ENCODE measurements at places on chromosomes 7 and 10.

DNA sequence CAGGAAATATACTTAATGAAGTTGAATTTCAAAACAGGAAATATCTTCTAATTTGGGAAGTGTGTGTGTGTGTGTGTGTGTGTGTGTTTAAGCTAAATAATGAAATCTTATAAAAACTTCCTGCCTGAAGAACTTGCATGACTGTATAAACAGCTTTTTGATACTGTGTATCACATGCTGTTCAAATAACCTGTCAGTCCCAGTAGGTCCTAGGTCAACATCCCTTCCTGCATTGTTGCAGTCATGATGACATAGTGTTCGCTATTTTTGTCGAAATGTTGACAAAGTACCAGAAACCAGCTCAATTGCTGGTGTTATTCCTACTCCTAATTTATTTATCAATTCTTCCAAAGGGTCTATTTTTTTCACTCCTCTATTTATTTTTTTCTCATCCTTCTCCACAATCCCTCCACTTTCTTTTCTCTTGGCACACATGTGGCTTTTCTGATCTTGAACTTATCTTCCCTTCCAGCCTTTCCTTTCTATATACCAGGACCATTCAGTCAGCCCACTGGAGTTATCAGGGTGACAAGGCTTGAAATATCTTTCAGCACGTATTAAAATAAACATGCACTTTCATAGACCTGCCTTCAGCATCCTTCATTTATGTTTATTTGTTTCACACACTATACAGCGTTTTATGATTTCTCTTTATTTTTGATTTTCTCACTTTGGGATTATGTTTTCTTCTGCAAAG, 115.8 kb downstream of the PLXDC2 start:
- DNase-seq, result no peak

GRCh38 chr10:27865221-27865635, 119.6 kb upstream of the MKX start:
- DNase-seq, result no peak

- no peak for DNase-seq
Observed at GRCh38 chr10:130340816-130341215, 204.6 kb downstream of the GLRX3 start.

DNA sequence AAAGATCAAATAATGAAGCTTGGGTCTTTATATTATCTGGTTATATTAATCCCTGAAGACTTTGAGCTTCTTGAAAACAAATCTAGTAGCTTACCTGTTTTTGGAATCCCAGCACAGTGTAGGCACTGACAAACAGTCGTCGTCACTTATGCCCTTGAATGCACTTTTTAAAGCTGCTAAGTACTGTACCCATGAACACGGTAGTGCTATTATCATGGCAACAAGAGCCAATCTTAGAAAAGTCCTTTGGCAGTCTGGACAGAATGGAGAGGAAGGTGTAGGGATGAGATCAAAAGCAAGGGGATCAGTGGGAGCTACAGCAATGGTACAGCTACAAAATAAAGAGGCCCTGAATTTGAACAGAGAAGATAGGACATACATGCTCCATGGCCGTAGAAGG, 9.4 kb downstream of the SLC25A13 start:
- no peak for DNase-seq

GRCh38 chr10:52517012-52517411, 202.9 kb downstream of the DKK1 start:
- DNase-seq, result no peak

- no peak for DNase-seq
Observed at GRCh38 chr10:78802866-78803265, 265.9 kb upstream of the ZMIZ1 start.

GRCh38 chr10:114307731-114308130, 68.7 kb downstream of the VWA2 start:
- DNase-seq, result no peak

DNA sequence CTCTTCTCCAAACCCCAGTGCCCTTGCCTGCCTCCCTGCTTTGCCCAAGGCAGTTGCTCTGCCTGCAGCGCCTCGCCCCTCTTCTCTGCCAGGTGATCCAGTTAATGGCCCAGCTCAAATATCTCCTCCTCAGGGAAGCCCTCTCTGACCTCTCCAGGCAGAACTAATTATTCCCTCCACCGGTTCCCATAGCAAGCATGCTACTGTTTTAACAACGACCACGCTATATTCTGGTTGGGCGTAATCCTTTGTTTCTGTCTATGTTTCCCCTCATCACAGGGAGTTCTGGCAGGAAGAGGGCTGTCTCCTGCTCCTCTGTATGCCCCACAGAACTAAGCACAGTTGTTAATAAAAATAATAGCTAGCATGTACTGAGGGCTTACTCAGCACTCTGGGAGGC, 36.8 kb upstream of the R3HCC1L start:
- DNase-seq, result no peak

- DNase-seq, result no peak
Observed at GRCh38 chr7:50783801-50784507, 1.3 kb upstream of the GRB10 start.

GRCh38 chr7:31853380-31853779, 166.4 kb downstream of the PPP1R17 start:
- no peak for DNase-seq

- DNase-seq, result no peak
Observed at GRCh38 chr10:1600861-1601260, 136.5 kb downstream of the ADARB2 start.

- DNase-seq, result no peak
Observed at GRCh38 chr10:100612601-100613595, 77.2 kb downstream of the HIF1AN start.

DNA sequence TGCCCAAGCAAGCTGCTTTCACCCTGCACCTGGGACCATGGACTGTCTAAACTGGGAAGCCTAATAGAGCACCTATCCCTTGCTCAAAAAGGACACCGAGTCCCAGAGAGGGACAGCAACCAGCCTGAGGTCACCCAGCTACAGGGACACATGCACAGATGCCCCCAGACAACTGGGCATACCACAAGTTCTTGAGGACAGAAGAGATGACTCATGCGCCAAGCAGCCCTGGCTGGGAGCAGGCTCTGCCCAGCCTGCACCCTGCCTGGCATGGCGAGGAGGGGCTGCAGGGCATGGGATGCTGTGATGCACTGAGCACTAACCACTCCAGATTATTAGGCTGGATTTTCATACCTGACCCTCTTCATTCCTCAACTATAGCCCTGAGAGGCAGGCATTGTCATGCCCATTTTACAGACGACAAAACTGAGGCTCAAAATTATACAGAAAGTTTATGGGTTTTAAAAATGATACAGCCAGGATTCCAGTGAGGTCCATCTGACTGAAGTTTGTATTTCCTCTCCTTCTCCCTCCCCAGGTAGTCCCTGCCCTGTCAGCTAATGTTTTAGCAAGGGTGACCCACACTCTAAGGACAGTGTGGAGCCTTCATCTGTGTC, 289.3 kb upstream of the ZMIZ1 start:
- DNase-seq, result no peak

DNA sequence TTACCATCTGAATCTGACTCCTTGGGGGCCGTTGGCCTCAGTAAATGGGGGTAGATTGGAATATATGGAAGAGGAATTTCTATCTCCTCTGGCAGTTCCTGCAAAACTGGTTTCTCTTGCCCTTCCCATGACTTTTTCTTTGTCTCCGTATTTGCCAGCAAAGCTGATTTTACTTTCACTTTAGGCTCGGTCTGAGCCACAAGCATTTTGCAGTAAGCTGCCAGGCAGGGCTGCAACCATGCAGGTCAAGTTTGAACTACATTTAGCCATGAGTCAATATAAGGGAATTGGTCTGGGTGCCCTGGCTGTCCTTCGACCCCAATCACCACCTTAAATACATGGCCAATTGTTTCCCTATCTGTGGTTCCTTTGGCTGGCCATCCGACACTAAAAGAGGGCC, 104.3 kb downstream of the TRIM24 start:
- DNase-seq, result peak; percentile 35

GRCh38 chr10:31001740-31002139, 29.9 kb downstream of the ZNF438 start:
- no peak for DNase-seq

- no peak for DNase-seq
Observed at GRCh38 chr7:158374146-158374545, 213.5 kb downstream of the PTPRN2 start.

GRCh38 chr7:2968616-2969397, 74.9 kb downstream of the CARD11 start:
- no peak for DNase-seq

GRCh38 chr10:78222096-78222790, 188.6 kb downstream of the RPS24 start:
- DNase-seq, result no peak

DNA sequence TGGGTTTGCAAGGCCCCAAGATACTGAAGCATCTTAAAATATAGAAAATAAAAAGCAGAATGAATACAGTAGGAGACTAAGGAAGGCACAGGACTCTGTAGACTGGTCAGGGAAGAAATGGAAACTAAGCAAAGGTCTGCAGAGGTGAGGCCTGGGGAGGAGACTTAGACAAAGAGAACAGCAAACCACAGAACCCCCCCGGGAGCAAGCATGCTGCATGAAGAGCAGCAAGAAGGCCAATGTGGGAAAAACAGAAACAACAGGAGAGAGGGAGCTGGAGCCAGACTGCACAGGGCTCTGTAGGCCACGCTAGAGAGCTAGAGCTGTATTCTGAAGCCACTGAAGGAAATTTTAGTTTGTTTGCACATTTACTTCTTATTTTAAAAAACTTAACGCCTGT, 45.7 kb upstream of the ARID5B start:
- DNase-seq, result no peak

DNA sequence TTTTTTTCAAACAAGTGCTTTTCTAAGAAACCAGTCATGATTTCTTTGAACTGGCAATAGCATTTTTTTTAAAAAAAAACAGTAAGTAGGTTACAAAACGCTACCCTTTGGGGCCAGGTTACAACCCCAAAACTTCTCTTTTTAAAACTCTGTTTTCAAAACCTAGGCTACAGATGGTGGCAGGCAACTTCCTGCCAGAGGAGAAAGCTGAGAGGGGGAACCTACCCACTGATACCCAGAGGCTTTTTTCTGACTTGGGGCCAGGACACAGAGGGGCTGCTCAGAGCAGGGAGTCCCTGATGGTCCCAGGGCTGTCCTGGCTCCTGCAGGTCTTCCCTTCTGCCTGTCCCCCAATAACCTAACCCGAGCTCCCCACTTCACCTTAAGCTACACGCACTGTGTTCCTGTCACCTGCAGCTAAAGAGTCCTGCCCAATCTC, 6.9 kb downstream of the STN1 start:
- peak; percentile 92 for DNase-seq

DNA sequence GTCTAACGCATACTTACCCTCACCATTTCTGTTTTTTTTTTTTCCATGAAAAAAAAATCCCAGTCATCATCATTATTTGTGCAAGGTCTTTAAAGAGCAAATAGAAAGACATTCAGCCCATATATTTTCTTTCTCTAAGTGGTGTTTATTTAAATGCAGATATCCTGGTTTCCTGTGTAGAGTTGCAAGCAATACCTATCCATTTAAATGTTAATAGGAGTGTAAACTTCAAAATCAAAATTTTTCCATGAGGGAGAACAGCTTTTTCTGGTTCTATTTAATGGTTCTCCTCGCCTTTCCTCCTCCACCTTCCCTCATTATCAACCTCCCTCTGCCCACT, 120.1 kb upstream of the AGK start:
- no peak for DNase-seq

- peak; percentile 91 for DNase-seq
Observed at GRCh38 chr10:77380191-77380590, 257.4 kb downstream of the KCNMA1 start.

DNA sequence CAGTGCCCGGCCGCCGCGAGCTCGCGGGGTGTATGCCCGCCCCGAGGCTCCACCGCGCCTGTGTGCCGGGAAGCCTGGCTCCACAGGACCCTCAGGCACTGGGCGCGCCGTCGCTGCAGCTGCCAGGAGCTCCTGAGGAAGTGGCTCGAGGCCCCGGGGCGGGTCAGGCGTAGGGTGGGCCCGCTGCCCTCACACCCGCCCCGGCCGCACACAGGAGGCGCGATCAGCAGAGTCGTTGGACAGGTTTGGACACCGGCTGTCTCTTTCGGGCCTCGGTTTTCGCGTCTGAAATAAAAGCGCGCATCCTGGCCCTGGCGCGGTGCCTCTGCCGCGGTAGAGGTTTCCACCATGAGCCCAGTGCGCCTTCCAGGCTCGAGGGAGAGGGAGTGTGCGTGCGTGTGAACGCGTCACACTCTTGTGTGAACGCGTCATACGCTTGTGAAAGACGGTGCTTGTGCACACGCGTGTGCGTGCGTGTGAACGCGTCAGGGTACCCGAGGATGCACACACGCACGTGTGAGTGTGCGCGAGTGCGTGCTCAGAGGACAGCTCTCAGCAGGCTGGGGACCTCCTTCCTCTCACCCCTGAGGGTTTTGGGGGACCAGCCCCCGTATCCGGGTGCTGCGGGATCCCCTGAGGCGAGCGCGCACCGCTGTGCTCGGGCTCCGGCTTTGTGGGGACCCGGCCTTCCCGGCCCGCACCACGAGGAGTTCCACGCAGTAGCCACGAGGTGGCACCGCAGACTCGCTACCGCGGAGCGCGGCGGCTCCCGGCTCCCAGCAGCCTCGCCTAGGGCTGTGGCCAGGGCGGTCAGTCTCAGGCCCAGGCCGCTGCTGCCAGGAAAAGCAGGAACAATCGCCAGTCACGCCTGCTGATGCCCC, 83.8 kb downstream of the BMS1 start:
- peak; percentile 66 for DNase-seq

- DNase-seq, result no peak
Observed at GRCh38 chr7:50826371-50827172, 43.9 kb upstream of the GRB10 start.

GRCh38 chr7:155191137-155191536, 106.5 kb upstream of the INSIG1 start:
- DNase-seq, result no peak

- DNase-seq, result no peak
Observed at GRCh38 chr10:12925845-12926244, 75.7 kb downstream of the CCDC3 start.

DNA sequence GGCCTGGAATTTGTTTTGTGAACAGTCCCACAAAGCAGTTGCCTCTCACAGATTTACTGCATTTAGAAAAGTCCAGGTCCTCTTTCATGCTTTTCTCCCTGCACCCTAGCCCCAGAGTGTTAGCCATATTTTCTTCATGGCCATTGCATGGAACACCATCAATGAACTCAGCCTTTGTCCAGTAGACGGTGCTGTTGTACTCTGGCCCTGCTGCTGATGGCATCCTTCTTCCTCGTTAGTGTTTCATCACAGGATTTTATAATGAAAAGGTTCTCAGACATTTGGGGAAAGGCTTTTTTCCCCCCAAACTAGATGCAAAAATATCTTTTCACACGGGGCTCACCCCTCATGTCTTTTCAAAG, 93.0 kb upstream of the SLC25A13 start:
- DNase-seq, result peak; percentile 77

DNA sequence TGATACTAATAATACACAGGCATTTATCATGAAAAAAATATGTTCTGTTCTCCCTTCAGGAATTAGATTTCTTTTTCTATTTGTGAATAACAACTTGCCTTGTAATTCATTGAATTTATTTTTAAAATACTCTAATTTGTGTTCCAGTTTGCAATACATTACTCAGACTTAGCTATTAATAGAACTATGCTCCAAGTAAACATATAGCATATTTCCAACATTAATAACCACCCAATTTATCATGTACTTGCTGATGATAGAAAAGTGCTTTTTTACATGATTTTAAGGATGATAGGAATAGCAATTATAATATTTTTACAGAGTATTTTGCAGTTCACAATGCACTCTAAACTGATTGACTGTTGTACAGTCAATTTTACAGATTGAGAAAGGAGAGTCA, 338.8 kb upstream of the SEMA3D start:
- DNase-seq, result no peak

GRCh38 chr7:140315498-140316164, 82.7 kb downstream of the SLC37A3 start:
- DNase-seq, result no peak

GRCh38 chr7:79300573-79300972, 152.9 kb downstream of the MAGI2 start:
- no peak for DNase-seq

Data from Kasumi-1 (cell line).